Left cardiac atrium (tissue), 4 donors: ENCODE measurements at places on chromosomes 12 and 14. TPM values are rescaled to one million over a fixed set of nuclear protein-coding genes. Genes with fewer than 3 reads are reported as not detected.

GRCh38 chr12:109832541-109833306 lies 474 bp downstream of the TRPV4 start:
- no peak for DNase-seq

DNA sequence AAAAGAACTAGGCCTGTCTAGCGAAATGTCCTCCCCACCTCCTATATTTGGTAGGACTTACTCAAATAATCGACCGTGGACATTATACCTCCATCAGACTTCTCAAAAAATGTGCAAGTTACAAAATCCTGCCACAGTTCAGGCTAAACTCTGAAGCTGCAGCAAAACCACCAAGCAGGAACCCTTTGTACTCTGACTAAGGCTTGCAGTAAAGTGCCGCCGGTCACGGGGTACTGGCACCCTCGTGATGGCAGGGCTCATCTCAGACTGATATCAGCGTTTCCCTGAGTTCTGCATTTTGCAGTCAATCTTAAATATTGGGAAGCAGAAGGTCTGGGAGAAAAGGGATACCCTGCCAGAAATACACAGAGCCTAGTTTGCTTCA lies 17.1 kb downstream of the SLC11A2 start:
- peak; percentile 66 for DNase-seq

GRCh38 chr12:24488091-24488596 lies 460.8 kb downstream of the BCAT1 start:
- DNase-seq = no peak

LGR5 gene
- 0.10 TPM for total RNA-seq

DNA sequence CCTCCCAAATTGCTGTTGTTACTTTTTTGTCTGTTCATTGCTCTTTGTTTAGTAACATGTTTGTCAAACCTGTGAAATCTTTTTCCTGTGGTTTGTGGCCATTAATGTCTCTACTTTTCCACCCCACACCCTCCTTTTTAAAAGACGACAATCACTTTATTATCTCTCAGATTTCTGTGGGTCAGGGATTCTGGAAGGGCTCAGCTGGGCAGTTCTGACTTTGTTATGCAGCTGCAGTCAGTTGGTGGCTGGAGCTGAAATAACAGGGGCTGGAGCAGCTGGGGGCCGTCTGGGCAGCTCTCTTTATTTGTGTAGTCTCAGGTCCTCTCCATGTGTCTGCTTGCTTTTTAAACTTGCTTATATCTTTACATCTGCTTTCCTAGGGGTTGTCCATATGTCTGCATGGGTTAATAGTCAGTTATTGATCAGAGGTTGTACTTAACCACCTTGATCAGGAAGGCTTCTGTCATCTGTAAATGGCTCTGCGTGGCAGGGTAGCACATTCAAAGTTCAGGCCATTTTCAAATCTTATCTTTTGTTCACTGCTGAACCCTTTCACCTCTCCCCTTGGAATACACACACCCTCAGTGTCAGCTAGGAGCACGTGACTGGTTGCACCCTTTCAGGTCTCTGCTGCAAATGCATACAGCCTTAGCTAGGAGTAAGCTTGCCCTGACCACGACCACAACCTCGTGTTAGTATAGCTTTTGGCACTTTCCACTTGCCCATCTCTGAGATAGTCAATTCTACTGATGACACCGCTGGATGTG lies 27.9 kb downstream of the BORCS5 start:
- DNase-seq = no peak

GRCh38 chr12:32542428-32543229 lies 136.5 kb upstream of the DNM1L start:
- no peak for DNase-seq

- no peak for DNase-seq
Observed at GRCh38 chr12:78403136-78403535, 461.4 kb upstream of the SYT1 start.

DNA sequence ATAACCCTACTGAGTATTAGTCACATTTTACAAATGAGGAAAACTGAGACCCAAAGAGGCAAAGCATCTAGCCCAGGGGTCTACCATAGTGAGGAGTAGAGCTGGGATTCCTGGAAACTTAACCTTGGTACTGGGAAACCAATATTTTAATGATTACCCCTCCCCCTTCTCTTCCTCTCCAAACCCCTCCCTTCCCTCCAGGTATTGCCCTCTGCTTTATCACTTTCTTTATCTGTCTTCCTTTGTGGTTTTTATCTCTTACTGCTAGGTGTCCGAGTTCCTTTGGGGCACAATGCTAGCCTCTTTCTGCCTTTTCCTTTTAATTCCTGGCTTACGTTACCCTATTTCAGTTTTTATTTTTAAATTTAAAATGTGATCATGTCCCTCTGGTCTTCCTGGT lies 2.8 kb downstream of the GABARAPL1 start:
- DNase-seq = no peak

INHBE gene
- not detected for total RNA-seq

GARIN6 gene
- total RNA-seq = not detected

- no peak for DNase-seq
Observed at GRCh38 chr12:55850893-55851292, 8.2 kb upstream of the MMP19 start.

SLCO1A2 gene
- not detected for total RNA-seq

LHX5 gene
- total RNA-seq = not detected

- DNase-seq = no peak
Observed at GRCh38 chr12:1517734-1518525, 76.5 kb downstream of the FBXL14 start.

- DNase-seq = no peak
Observed at GRCh38 chr14:22594156-22594716, 3.9 kb upstream of the ABHD4 start.

DNA sequence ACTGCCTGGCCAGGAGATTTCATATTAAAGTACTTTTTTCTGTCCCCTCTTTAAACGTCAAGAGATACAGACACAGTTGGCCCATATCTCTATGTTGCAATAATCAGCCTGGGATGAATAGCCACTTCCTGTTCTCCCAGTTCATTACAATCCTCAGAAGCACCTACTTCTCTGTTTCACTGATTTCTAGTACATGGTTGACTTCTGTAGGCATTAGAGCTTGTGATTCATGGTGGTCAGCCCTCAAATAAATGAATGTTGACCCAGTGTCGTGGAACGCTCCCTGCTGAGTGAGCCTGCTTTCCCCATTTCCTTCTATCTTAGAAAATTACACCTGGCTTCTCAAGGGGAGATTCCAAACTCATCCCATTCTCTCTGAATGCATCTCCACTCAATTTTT lies 416.7 kb downstream of the PDZRN4 start:
- no peak for DNase-seq

- no peak for DNase-seq
Observed at GRCh38 chr12:50923361-50924130, 28.8 kb upstream of the HIGD1C start.

DNA sequence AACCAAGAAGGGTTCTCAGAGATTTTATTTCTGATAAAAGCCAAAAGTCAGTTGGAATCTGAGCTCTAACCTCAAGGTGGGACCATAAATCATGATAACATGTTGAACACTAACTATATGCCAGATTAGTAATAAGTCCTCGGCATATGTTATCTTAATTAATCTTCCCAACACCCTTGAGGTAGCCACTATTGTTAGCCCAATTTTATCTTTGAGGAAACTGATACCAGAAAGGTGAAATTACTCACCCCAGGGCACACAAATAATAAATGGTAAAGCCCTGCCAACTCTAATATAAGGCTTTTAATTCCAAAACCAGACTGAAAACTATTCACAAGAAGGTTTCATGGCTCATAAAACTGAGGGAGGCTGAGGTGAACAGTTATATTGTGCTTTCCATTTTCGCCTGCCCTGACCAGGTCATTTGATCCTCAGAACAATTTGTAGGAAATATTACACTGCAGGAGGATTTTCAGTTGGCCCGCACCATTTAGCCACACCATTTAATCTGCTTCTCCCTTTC lies 16.1 kb upstream of the NUAK1 start:
- DNase-seq = no peak

GRCh38 chr14:101584055-101584859 lies 23.0 kb downstream of the DIO3 start:
- DNase-seq = no peak

DNA sequence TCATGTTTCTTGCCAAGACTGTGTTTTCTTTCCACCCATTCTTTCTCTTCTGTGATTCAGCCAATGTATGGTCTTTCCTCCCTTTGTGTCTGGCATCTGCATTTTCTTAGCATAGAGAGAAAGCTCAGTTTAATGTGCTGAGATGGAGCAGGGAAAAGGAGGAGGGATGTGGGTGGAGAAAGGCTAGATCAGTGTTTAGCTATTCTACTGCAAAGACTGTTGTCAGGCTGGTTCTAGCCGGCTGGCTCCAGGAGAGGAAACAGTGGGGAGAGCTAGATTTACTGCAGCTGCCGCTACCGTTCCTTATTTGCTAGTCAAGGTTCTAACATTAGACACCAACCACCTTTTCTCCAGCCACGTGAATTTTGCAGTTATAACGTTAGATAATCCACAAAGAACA lies 5.2 kb upstream of the RIMKLB start:
- DNase-seq = peak; percentile 33

- DNase-seq = no peak
Observed at GRCh38 chr12:120698665-120699064, 11.6 kb upstream of the UNC119B start.

- no peak for DNase-seq
Observed at GRCh38 chr12:2688381-2688931, 106.3 kb upstream of the FKBP4 start.

GRCh38 chr12:44101475-44101874 lies 265.6 kb downstream of the TMEM117 start:
- no peak for DNase-seq

SLCO1B3 gene
- not detected for total RNA-seq

- peak; percentile 25 for DNase-seq
Observed at GRCh38 chr14:78448164-78449094, 278.3 kb downstream of the NRXN3 start.

DNA sequence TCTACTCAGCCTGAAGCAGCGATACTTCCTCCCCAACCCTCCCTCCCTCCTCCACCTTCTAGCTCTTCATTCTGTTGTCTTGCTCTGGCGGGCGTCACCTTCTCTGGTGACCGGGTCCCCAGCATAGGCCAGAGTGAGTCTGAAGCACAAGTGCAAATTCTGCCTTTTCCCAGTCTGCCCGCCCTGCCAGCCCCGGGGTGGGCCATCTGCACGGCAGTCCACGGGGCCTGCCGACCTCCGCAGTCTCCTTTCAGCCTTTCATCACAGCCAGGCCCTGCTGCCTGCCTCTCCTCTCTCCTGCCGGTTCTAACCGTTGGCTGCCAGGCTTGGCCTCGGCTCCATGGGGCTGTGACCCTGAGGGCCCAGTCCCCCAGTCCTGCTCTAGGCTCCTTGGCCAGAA lies 58.7 kb downstream of the TESC start:
- DNase-seq = no peak

DNA sequence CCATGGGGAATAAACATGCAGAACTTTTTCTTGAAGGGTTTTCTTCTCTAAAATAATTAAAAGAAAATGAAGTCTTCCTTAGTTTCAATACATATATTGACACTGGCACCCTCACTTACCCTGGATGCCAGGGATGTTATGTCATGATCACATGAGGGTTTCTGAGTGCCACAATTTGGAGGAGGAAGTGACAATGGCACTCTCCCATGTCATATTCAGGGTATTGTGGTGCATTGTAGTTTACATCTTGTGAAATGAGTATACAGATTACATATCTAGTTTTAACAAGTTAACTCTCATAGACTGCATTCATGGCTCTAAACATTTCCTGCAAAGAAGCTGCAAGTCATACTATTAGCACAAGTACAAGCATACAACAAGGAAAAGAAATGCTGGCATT lies 37.7 kb downstream of the CCDC177 start:
- no peak for DNase-seq

GRCh38 chr12:6896846-6897435 lies 7.7 kb upstream of the LRRC23 start:
- DNase-seq = no peak

DNA sequence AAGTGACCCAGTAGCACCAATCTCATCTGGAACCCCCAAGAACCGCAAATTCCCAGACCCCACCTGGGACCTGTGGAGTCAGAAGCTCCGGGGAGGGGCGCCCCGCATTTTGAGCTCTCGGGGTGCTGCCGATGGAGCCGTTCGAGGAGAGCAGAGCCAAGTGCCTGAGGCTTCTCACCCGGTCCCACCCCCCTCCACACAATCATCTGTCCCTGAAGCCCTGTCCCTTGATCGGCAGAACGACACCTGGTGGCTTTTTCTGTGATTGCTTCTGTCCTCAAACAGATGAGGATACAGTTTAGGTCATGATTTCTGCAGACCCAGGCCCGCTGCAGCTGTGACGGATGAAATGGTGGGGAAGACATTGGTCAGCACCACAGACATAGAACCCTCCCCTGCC lies 74.7 kb downstream of the NOC4L start:
- peak; percentile 20 for DNase-seq

GRCh38 chr12:12008232-12008850 lies 62.4 kb upstream of the BCL2L14 start:
- DNase-seq = no peak

DNA sequence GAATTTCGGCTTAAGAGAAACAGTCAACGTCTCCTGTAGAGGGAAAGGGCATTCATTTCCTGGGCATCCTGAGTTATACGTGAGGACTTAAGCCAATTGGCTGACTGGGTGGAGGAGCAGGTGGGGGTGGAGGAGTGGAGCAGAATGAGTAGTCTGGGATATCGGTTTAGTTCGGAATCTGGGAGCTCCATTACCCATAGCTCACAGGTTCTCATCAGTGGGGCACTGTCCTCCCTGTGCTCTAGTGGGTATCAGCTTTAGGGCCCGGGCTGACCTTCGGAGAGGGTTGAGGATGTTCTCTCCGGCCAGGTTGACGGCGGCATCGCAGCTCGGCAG lies 704 bp downstream of the SDR39U1 start:
- DNase-seq = no peak

DNA sequence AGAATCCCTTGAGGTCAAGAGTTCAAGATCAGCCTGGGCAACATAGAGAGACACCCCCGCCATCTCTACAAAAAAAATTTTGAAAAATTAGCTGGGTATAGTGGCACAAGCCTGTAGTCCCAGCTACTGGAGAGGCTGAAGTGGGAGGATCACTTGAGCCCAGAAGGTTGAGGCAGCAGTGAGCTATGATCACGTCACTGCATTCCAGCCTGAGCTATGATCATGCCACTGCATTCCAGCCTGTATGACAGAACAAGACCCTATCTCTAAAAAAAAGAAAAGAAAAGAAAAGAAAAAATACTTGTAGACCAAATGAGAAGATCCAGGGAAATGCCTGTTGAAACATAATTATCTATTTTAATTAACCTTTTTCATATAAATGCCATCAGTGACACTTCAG lies 93.8 kb upstream of the MDM1 start:
- DNase-seq = no peak

- no peak for DNase-seq
Observed at GRCh38 chr12:28242129-28242495, 51.9 kb downstream of the CCDC91 start.

KRT74 gene
- total RNA-seq = not detected
